ENCODE measurements at places on chromosomes 6 and 20.

- DNase-seq, result no peak
These were observed 103.8 kb downstream of the RNASET2 start for GRCh38 chr6:166852451-166852975.

- peak; percentile 67 for DNase-seq
These were observed 38.3 kb upstream of the HMGCLL1 start for GRCh38 chr6:55617272-55617671.

DNA sequence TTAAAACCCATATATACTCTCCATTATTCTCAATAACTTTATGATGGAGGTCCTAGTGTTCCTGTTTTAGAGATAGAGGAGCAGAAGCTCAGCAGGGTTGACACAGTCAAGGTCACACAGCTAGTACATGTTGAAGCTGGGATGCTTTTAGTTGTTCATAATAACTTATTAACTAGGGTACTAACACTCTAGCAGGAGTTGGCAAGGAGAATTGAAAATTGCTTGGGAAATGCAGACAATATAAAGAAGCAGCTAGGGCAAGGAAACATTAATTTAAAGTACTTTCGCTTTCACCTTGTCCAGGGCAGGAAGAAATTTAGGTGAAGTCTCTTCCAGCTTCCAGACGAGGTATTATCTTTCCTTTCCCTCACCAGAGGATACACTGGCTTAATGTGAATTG lies 133.7 kb downstream of the RCAN2 start:
- no peak for DNase-seq

DNA sequence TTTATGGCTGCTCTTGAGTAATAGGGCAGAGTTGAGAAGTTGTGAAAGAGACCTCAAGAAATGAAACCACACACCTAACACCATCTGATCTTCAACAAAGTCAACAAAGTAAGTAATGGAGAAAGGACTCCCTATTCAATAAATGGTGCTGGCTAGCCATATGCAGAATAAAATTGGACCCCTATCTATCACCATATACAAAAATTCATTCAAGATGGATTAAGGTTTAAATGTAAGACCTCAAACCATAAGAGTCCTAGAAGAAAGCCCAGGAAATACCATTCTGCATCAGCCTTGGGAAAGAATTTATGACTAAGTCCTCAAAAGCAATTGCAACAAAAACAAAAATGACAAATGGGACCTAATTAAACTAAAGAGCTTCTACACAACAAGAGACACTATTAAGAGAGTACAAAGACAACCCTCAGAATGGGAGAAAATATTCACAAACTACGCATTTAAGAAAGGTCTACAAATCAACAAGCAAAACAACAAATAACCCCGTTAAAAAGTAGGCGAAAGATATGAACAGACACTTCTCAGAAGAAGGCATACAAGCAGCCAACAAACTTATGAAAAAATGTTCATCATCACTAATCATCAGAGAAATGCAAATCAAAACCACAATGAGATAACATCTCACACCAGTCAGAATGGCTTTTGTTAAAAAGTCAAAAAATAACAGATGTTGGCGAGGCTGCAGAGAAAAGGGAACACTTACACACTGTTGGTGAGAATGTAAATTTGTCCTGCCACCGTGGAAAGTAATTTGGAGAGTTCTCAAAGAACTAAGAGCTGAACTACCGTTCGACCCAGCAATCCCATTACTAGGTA lies 4.0 kb downstream of the MAP3K5 start:
- DNase-seq, result peak; percentile 54

DNA sequence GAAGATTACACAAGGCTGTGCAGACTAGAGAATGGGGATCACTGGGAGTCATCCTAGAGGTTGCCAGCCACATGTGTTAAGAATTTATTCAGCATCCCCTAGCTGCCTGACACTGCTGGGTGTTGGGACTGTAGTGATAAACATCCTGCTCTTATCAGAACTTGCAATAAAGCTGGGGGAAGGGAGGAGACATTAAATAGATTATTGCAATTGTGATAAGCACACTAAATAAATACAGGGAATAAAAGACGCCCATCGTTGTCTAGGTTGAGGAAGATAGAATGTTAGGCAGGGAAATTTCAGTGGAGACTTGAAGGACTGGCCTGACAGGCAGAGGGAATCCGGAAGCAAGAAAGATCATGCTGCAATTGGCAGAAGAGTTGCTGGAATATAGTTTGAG lies 33.2 kb upstream of the TRAM2 start:
- DNase-seq, result peak; percentile 45

GRCh38 chr20:53515749-53516148 lies 77.9 kb downstream of the ZNF217 start:
- no peak for DNase-seq

DNA sequence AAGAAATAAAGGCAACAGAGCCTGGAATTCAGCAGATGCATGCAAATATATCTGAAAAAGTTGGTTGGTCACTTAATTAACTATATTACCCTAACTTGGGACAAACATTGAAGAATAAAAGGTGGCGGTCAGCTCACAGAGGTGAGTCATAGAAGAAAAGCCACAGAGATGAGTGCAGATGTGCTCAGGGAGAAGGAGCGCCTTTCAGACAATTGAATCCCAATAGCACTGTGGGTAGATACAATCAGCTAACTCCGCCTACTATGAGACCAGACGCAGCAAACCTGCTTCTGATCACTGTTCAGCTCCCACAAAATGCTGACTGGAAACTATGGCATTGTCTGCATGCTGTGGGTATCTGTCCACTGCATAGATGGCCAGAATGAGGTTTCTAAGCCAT lies 447.8 kb downstream of the PTPRT start:
- no peak for DNase-seq

GRCh38 chr20:62087227-62087626 lies 21.5 kb upstream of the TAF4 start:
- DNase-seq, result no peak

GRCh38 chr6:53397283-53397682 lies 48.5 kb upstream of the ELOVL5 start:
- no peak for DNase-seq

DNA sequence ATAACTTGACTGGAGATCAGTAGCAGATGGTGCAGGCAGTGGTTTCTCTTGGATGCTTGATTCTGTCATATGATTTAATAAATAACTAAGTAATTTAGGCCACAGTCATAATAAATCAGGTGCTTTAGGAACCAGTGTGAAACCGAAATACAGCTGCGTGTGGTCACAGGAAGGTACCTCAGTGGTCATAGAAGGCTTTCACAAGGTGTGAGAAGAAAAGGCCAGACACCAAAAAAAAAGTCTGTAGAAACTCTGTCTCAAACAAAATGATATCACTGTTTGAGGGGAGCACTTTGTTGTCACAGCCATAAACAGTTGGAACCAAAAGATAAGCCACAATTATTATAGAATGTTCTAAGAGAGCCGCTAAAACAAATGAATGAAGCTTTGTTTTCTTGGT lies 56.5 kb downstream of the ARMC2 start:
- DNase-seq, result peak; percentile 61

GRCh38 chr6:27553123-27553904 lies 80.4 kb upstream of the ZNF184 start:
- no peak for DNase-seq

DNA sequence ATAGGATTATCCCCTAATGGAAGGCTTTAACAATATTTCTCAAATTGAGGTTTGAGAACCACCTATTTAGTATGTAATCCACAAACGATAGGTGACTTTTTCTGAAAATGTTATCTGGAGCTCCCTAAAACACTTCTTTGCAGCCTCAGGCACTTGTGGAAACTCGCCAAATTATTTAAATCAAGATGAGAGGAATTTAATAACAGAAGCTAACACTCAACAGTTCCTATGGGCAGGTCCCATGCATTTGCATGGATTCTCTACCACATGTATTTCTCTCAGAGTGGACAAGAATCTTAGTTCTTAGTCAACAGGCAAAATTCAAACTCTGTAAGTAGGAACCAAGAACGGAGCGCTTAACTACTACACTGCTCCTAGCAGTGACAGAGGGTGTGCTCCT lies 20.7 kb downstream of the SOX4 start:
- no peak for DNase-seq

DNA sequence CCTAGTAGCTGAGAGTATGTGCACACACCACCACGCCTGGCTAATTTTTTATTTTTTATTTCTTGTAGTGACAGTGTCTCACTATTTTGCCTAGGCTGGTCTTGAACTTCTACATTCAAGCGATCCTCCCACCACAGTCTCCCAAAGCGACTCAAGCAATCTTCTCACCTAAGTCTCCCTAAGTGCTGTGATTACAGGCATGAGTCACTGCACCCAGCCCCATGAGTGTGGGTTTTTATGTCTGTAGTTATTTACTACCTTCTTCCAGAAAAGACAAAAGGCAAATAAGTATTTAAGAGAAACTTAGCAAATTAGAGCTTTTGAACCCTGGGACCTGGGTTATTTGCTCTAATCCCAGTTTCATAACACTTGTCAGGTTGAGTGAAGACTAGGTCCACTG lies 92.3 kb upstream of the HCRTR2 start:
- no peak for DNase-seq

DNA sequence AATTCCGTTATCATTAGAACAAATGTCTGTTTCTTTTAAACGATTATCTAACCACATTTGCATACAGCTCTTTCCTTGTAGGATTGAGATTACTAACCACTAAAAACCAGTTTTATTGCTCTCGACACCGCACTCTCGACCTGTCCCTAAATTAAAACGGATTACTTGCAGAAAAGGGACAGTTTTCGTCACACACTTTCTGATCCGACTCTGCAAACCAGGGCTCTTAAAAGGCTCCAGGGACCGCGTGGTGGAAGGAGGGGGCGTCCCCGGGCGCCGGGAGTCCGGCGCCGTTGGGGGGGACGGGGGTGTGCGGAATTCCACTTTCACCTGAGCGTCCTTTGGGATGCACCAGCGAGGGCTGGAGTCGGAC lies 731 bp downstream of the MAK start:
- DNase-seq, result peak; percentile 13

DNA sequence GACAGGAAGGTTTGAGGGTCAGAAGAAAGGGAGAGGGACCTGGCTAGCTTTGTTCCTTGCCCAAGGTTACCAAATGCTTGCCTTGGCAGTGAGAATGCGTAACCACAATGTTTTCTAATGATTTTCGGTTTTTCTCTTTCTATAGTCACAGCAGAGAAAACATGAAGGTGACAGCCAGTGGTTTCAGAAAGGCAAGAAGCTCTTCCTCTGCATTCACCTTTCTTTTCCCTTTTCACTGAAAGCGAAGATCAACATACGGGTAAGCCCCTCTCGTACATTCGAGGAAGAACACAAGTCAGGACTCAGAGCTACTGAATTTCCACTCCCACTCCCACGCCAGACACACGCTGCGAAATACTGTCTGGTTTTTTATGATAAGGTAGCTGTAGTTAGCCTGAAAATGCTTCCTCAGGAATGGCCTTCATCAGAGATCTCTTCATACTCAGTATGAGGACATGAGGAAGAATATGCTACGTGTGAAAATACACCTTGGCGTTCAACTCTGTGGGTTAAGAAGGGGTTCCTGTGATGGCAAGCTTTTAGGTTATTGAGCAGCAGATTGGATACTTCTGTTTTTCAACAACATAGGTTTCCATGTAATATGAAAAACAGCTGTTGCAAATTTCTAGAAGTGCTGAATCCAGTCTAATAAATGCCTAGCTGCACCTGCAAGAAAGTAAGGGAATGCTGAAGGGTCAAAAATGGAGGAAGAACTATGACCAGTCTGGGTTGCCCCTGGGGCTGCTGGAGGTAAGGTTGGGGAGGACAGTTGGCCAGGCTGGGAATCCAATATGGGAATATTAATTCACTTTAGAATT lies 7.4 kb upstream of the CD83 start:
- no peak for DNase-seq

DNA sequence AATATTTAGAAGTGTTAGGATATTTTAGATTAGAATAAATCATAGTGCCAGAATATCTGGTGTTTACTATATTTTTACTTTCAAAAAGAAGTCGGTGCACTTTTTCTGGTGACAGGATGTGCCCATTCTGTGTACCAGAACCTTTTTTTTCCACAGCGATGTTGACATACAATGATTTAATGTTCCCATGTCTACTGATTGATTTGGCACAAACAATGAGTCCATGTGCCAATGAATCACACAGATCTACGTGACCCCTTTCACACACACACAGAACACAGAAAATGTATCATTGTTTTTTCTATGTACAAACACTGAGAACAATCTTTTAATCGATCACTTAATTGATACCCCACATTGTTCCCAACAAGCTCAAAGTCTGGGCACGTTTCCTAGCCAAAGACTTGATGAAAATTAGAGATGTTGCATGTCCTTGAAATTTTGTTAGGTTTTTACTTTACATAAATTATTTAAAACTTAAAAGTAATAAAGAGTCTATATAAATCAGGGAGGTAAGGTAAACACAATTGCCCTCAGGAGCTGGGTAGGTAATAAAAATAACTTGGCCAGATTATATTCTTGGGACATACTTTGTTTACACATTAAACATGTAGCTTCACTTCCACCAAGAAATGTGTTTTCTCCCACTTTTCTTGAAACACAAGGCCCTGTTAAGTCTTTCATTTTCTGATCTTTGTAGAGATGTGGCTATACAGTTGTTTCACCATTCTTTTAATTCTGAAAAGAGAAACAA lies 36.4 kb upstream of the SOX4 start:
- DNase-seq, result no peak

- peak; percentile 24 for DNase-seq
These were observed 580.1 kb downstream of the TFAP2B start for GRCh38 chr6:51398793-51399192.

DNA sequence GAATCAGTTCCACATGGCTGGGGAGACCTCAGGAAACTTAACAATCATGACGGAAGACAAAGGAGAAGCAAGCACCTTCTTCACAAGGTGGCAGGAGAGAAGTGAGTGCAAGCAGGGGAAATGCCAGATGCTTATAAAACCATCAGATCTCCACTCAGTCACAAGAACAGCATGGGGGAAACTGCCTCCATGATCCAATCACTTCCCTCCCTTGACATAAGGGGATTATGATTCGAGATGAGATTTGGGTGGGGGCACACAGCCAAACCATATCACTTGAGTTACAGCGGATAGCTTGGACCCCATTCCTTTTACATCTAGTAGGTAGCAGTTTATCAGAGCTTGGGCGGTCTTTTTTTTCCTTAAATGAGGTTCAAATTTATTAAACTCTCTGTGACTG lies 19.1 kb downstream of the AFDN start:
- DNase-seq, result no peak

DNA sequence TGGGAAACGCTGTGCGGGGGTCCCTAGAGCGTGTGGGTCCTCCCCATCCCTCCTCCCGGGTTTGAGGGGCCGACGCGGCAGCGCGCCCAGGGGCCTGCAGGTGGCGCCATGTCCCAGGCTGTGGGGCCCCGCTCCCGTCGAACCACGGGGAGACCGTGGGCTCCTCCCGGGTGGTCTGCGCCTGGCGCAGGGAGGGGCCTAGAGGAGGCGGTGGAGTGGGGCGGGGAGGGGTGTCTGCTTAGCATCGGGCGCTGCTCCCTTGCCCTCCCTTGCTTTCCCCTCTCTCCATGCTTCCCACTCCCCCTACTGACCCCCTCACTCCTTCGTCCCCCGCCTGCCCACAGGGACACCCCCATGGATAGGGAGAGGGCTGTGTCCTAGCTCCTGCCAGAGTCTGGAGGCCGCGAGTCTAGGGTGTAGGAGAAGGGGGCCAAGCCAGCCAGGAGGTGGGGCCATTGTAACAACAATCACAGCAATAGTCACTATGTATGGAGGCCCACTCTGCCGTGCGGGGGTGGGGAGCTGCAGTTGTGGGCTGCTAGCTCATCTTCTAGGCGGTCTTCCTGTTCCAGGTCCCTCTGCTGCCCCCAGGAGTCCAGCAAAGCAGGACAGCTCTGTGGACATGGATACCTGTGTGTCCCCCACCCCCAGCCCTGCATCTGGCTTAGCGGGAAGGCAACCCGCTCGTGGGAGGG lies 51.7 kb downstream of the CHMP4B start:
- peak; percentile 33 for DNase-seq

Data from HT-29 (cell line).